ENCODE measurements at places on chromosomes 5 and 9.

GRCh38 chr9:3858961-3859360 is 333.2 kb upstream of the RFX3 start:
- no peak for DNase-seq

DNA sequence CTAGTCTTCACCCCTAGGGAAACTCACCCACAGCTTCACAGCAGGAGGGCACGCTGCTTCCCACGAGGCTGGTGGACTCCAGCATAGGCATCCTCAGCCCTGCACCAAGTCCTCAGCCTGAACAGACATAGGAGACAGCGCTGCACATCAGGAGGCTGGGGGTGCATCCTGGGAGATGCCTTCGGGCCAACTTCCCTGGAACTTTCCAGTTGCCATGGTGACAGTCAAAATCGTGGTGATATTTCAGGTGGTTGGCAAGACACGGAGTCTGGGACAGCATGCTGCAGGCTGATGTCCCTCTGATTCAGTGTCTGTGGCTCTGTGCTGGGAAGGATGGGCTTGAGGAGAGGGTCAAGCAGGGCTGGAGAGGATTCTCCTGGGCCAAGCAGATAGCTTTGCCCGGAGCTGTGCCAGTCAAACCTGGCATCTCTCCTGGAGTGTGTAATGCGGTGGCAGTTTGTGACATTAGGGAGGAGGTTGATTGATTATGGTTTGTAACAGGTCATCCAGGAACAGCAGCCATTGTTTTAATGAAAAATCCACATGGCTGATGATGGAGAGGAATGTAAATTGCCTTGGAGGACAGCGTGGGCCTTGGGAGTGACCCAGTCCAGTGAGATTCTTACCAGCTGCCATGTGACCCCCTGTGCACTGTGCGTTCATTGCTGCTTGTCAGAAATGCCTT is 35.6 kb upstream of the SEMA4D start:
- no peak for DNase-seq

GRCh38 chr5:120528609-120529008 is 64.5 kb downstream of the PRR16 start:
- no peak for DNase-seq

GRCh38 chr5:120874081-120874862 is 410.2 kb downstream of the PRR16 start:
- DNase-seq: no peak

DNA sequence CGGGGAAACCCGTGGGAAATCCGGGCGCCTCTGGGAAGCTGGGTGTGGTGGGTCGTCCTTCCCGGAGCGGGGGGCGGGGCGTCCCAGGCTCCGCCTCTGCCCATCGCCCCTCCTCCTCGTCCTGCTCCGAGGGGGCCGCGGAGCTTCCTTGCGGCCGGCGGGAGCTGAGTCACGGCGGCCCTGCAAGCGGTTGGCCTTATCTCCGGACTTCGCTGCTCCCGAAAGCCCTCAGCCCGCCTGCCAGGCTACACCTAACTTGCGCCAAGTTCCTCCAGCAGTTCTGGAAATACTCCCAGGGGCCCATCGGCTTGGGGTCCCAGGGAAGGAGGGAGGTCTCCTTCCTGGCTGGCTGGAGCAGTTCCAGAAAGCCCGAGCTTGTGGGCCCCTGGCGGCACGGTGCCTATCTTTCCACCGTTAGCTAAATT is 54.1 kb upstream of the CDKN2AIPNL start:
- DNase-seq: peak; percentile 87

DNA sequence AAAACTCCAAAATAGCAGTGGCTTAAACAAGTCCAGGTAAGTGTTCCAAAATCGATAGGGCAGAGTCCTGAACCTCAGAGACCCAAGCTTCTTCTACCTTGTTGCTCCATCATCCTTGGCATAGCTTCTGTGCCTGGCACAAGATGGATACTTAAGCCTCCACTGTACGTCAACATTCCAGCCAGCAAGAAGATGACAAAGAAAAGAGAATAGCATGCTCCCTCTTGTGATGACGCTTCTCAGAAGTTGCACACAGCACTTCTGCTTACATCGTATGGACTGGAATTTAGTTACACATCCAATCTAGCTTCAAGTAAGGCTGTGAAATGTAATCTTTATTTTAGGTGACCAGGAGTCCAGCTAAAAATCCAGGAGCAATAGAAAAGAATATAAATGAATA is 227.4 kb downstream of the ESM1 start:
- no peak for DNase-seq

GRCh38 chr5:79193643-79194042 is 42.3 kb upstream of the JMY start:
- no peak for DNase-seq

- no peak for DNase-seq
Measured at GRCh38 chr5:156584871-156585270, 257.9 kb downstream of the SGCD start.

DNA sequence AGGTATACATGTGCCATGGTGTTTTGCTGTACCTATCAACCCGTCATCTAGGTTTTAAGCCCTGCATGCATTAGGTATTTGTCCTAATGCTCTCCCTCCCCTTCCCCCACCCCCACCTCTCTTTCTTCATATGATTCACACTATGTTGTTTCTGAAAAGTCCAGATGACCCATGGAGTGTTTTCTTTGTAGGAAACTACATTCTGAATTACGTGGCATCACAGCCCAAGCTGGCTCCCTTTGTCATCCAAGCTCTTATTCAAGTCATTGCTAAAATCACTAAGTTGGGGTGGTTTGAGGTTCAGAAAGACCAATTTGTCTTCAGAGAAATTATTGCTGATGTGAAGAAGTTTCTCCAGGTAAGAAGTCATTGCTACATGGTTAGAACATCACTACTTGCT is 30.4 kb downstream of the RANBP17 start:
- no peak for DNase-seq

GRCh38 chr5:40389591-40389990 is 290.1 kb upstream of the PTGER4 start:
- no peak for DNase-seq

DNA sequence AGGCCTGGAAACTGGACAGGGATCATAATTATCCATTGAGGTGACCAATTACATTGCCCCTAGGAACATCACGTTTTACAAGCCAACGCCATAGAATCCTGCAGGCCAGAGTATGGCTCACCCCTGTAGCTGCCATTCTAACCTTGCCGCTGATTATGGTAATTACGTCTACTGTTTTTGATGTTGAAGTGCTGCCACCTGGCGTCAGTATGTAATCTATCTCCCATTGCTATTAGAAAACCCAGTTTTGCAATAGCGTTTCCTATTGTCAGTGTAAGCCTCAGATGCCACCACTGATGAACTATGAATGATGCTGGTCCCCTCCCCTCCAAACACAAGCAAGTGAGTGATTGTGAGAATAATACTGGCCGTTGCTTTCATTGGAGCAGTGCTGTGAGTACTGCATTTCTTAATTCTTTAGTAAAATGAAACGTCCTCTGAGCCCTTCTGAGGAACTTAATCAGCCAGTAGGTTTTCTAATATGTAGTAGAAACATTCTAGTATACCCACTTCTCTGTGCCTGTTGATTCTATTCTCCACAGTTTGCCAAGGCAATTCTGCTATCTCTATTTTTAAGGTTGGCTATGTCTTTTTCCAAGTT is 100.5 kb upstream of the NMUR2 start:
- peak; percentile 54 for DNase-seq

DNA sequence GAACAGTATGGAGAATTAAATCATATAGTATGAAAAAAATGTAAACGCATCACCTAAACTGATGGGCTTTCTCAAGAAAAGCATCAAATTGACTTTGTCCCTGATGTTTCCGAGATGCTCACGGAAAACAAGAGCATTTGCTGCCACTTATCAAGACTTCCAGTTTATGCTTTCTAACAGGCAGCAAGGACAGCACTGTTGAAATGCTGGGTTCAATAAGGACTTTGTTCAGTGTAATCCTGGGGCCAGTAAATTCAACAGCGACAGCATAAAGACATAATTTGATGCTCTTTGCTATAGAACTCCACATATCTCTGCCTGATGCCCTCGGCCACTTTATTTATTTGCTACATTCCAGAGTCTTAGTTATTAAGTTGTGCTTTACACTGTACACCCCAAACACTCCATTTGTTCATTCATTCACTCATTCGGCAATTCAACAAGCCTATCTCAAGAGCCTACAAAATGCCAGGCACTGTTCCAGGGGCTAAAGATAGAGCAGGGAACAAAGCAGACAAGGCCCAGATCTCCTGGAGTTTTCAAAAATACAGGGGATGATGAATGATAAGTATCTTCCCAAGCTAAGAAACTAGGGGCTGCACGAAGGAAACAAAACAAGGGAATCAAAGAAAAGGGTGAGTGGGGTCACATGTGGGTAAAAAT is 294.6 kb downstream of the ZNF608 start:
- DNase-seq: no peak

GRCh38 chr5:66144834-66145390 is 812 bp downstream of the SREK1 start:
- DNase-seq: peak; percentile 55

DNA sequence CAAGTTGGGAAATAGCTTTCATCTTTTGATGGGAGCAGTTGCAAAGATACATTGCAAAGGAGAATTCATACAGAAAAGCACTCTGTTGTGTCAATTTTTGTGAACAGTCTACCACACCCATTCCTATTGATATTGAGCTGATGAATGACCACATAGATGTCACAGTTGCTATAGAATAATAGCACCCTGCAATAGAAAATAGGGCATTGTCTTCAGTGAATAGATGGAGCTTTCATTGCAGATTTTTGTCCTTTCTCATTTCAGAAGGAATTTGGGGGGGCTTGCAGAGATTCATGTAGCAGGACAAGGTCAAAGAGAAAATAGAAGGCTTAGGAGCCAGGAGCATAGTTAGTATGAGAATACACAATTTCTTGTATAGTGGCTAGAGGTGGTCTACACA is 237.9 kb downstream of the TMEM38B start:
- DNase-seq: no peak

GRCh38 chr5:175772747-175773533 is 98.4 kb upstream of the CPLX2 start:
- peak; percentile 17 for DNase-seq

DNA sequence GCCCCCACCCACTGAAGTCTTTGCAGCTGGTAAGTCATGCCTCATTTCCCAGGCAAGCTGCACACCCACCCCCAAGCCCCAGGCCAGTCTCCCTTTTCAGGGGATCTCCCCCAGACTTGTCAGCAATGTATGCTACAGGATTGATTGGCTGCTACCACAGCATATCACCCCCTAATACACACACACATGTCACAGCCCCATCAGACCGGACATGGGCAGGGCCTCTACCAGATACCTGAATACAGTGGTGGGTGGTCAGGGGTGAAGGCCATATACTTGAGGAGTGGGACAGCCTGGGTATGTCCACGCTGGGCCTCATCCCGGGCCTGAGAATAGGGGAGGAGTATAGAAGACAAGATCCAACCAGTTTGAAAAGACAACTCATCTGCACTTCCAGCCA is 63.4 kb upstream of the ARAP3 start:
- DNase-seq: no peak

DNA sequence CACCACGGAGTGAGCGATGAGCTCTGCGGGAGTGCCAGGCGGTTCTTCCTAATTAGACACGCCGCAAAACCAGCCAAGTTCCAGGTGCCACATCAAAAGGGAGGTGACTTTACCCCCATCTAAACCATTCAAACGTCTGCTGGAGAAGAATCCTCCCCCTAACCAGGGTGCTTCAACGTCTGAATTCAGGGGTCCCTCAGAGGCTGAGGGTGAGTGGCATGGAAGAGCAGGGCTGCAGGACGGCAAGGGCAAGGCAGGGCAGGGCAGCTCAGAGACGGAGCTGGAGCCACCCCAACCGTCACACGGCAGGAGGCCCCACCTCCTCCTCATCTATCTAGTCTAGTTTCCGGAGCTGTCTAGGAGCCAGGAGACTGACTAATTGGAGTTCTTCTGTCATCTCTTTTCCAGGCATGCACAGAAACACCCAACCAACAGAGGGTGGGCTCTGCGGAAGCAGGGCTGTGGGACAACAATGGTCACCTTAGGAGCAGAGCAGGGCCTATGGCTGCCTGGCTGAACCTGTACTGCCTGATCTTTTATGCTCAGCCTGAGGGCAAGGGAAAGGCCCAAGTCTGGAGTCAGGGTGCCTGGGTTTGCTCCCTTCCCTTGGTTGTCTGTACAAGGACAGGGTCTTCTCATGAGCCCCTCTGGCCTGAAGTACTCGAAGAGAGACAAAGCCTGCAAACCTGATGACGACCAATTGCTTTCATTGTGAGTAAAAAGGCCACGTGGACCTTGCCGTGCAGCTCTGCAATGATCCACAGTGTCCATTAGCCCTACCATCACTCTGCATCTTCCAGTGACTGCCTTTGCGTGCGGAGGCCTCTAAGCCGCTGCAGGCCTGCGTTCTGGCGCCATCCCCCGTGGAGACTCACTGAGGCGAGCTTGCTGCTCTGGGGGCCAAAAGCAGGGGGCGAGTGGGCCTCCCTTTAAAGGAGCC is 81.0 kb upstream of the SLC25A51 start:
- DNase-seq: no peak

DNA sequence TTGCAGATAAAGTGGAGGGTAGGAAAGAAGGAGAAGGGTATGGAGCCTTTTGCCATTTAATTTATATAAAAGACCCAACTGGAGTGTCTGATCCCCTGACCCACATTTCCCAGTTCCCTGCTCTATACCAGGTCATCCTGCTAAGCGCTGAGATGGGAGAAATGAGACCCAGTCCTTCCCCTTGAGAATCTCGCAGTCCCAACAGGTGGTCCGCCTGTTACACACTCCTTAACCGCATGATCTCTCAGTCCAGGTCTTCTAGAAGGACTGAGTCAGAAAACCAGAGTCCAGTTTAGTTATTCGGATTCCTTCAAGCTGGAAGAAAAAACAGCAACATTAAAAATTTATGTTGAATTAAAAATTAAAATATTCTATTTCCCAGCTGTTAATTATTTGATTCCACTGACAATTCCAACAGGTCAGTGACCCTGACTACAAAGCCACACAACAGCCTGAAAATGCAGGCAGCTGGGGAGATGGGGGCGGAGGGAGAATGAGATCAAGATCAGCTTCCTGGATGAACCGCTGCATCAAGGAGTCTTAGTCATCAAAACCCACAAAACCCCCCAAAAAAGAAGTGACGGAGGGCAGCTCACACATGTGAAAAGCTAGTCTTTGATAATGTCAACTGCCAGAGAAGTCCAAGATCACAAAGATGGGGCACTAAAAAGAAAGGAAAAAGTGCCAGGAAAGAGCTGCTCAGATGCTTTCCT is 44.0 kb downstream of the GGTA1 start:
- no peak for DNase-seq

DNA sequence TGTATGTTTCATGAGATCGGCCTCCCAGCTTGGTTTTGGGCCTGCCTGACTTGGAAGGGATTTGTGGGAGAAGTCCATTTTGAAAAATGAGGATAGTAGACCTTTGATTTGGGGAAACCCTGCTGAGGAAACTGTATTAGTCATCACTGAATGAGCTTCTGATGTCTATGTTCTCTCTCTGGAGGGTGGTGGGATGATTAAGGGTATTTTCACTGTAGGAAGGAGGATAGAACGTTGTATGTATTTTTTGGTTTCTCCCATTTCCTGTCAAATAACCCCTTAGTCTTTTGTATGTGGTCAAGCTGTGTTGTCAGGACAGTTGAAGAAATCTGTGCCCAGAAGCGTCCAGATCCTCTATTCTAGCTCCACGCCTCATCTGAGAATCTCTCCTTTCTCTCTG is 151.9 kb downstream of the INSYN2B start:
- no peak for DNase-seq

- no peak for DNase-seq
Measured at GRCh38 chr9:19216466-19216865, 14.0 kb upstream of the DENND4C start.

Data from nephron progenitor cell (in vitro differentiated cells).